NCI-H510A (cell line): ENCODE measurements at places on chromosomes 1 and 21.

- no peak for DNase-seq
These were observed 27.7 kb downstream of the PADI3 start for GRCh38 chr1:17276568-17276967.

DNA sequence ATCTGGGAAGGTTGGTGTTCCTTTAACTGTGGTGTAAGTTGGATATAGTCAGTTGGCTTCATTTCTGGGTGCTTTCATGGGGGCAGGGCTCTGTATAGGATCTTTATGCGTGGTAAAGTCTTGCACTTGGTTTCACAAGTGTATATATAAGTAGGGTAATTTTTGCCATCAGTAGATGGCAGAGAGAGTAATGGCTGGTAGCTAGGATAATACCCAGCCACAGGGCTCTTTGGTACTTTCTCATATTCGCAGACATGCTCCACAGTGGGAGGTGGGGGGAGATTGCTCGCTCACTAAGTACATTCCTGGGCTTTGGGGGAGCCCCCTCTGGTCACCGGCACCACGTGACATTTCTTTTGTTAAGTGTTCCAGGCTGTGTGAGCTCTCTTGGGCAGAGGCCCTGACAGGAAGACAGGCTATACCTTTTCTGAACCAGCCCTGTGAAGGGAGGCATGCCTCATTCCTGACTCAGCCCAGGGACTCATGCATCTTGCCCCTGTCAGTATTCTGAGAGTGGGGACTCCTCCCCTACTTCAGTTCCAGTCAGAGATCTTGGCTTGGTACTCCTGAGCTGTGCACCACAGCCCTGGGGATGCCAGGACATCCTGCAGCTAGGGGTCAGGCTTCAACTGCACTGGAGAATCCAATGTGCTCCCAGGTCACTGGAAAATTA is 37.6 kb downstream of the FCRL2 start:
- DNase-seq = no peak

DNA sequence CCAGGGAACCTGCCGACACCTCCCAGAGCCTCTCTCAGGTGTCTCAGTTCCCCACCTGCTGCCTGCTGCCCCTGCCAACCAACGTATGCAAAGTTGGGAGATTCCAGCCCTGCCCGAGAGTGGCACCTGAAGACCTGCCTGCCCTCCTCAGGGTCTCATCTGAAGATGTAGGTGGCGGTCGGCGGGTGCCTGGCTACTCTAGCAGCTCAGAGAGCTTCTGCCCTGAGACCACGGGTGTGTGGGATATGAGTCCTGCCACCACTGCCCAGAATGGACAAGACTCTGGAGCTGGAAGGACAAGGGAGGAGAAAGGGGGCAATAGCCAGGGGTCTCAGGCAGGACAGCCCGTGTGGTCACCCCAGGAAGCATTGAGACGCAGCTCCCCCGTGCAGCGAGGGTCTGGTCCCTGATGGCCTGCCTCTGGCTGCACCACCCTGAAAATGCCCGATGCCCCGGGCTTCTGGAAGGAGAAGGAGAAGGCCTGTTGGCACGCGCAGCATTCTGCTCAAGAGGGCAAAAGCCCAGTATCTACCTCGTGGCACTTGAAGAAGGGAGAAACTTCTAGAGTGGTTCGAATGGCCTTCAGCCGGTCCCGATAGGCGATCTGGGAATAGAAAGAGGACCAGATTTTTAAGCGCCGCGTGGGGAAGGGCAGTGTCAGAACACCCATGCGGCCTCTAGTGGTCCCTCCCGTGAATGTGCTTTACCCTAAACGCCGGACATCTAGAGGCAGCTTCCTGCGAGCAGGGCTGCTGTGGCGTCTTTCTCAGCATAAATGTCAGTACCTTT is 88.8 kb downstream of the STUM start:
- DNase-seq = no peak

- no peak for DNase-seq
These were observed 297.9 kb upstream of the GREM2 start for GRCh38 chr1:240909701-240910457.

DNA sequence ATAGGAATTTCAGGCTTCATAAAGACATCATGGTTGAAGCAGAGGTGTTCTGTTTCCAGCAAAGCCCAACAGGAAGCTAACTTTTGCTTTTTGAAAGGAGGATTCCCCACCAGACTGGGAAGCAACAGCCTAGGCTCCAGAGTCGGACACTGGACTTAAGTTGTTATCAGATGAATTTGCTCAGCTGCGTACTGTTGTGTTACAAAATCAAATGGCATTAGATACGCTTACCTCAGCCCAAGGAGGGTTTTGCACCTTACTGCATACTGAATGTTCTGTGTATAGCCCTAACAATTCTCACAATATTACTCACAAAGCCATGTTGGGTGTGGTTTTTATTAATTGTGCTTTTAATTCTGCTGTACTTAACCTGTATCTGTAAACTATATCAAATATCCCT is 547 bp upstream of the CHIA start:
- no peak for DNase-seq

DNA sequence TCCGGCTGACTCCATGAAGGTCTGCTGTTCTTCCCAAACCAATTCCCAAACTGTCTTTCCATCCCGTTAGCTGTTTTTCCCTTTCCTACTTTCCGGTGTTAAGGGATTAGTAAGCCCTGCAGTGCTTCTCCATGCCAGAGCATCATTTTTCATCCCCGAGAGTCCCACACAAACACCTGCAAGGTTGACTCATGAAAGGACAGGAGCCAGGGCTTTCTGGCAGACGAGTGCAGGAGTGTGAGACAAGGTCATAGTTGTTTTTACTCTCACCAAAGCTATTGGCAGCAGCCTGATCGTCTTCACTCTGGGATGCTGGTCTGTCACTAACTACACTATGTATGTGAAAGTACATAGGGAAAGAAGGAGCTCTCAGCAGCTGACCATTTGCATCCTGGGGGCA is 10.2 kb upstream of the BECN2 start:
- DNase-seq = no peak

DNA sequence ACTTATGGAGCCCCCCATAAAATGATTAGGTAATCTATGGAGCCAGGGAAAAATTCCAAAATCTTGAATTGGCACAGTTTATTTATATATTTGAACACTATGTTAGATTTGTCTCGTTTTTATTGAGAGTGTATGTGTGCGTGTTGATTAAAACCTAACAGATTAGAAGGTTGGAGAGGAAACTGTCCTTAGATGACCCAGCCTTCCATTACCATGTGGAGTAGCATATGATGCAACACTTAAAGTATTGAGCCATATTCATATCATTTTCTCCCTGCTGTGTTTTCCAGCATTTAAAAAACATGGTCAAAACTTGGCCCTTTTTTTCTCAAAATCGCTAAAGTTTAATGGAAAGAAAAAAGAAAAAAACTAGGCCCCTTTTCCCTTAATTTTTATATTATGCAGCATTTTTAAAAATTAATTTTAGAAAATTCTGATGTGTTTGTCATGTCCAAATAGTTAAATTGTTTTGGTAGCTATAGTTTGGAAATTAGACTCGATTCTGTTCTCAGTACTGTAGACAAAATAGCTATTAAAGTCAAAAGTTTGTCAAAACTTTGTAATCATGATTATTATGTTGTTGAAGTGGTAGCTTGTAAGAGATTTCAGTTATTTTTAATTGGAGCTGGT is 2.3 kb downstream of the LRRC8D start:
- no peak for DNase-seq

- no peak for DNase-seq
These were observed 579.2 kb upstream of the RGS18 start for GRCh38 chr1:191579019-191579418.

GRCh38 chr21:44370786-44371410 is 17.5 kb downstream of the TRPM2 start:
- DNase-seq = no peak

GRCh38 chr1:209652873-209653401 is 712 bp upstream of the LAMB3 start:
- DNase-seq = peak; percentile 79

DNA sequence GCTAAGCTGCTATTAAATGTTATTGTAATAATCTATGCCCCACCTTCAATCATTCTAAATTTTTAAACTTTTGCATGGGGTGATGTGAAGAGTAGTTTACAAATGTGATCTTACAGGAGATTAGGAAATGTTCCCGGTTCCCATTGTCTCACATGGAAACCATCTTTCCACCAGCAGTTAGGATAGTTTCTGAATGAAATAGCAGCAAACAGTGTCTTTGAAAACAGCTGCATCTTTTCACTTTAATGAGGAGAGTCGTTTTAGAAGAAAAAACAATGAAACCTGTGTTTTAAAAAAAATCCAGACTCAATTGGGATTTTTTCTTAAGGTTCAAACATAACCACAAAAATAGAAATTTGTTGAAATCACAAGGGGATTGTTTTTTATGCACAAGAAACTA is 134.2 kb downstream of the TLR5 start:
- no peak for DNase-seq

- no peak for DNase-seq
These were observed 80.9 kb downstream of the PCBP3 start for GRCh38 chr21:45724345-45724961.

- no peak for DNase-seq
These were observed 115.5 kb downstream of the NMNAT2 start for GRCh38 chr1:183302452-183303322.

DNA sequence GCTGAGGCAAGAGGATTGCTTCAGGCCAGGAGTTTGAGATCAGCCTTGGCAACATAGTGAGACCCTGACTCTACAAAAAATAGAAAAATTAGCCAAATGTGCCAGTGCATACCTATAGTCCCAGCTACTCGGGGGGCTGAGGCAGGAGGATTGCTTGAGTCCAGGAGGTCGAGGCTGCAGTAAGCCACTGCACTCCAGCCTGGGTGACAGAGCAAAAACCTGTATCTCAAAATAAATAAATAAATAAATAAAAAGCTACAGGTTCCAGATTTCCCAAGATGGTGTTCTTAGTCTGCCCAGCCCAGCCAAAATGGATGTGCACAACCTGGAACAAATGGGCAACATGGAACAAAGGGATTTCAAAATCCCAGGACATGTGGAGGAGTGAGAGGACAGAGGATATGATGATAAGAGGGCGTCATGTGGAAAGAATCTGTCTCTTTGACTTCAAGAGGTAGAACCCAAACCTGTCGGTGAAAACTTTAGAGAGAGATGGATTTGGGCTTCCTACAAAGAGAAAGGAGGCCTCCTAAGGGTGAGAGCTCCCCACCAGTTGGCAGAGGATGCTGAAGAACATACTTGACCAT is 3.2 kb downstream of the EDARADD start:
- no peak for DNase-seq

DNA sequence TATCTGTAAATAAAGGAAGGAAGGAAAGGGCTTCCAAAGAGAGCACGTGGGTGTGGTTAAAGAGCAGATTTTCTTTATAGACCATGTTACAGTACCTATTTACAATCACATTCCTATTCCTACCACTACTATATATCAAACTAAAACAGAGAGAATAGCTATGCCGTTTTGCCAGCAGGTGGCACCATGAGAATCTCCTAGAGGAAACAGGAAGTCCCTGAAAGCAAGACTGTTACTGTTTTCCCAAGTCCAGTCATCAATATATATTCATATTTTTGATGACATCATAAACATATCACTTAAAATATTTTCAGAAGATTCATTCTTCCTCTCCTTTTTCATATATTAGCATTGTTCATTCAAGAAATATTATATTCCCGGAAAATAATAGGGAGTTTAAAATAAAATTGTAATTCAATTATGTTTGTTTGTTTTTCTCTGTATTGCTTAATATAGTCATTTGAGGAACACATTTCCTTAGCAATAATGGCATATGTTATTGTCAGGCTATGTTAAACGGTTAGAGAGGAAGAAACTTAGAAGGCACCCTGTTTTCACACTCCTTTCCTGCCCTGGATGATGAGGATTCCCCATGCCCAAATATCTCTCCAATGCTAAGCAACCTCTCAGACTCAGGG is 6.6 kb downstream of the CCDC190 start:
- DNase-seq = peak; percentile 38

DNA sequence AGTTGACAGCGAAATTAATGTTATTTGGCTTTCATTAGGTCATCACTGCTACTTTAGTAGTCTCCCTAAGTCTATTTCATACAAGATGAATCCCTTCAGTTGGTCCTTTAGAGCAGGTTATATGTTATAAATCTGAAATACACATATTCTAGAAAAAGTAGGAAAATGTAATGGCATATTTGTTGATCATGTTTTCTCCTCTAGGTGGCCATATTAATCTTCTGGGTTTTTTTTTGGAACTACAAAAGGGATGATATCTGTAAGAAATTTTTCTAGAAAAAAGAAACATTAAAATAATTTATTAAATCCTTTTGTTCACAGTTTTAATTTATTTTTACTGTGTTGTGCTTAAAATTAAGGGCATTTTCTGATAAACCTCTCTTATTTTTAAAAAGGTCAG is 87.9 kb downstream of the SYT14 start:
- DNase-seq = no peak

DNA sequence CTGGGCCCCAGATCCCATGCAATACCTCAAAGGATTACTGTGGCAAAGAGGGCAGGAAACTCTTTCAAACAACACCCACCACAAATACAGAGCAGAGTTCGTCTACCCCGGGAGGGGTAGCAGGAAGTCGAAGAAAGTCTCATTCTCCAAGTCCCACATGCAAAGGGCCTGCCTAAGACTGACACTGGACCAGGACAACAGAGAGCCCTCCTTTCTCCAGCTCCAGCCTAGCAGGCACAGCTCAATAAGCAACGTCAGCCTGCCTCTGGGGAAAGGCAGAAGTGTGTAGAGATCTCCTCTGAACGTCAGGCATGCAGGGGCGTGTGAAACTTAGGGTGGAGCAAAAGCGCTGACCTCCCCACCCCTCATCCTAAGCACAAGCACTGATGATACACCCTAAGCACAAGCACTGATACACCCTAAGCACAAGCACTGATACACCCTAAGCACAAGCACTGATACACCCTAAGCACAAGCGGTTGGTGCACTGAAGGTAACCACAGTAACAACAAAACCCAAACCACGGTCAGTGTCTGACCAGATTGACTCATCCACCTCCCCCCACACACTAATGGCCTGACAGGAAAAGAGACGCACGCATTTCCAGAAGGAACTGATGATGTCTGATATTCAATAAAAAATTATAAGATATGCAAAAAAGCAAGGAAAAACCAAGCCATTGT is 1.3 kb downstream of the KRTAP12-3 start:
- DNase-seq = no peak

- peak; percentile 93 for DNase-seq
These were observed 12.2 kb upstream of the RGS16 start for GRCh38 chr1:182616130-182617013.

DNA sequence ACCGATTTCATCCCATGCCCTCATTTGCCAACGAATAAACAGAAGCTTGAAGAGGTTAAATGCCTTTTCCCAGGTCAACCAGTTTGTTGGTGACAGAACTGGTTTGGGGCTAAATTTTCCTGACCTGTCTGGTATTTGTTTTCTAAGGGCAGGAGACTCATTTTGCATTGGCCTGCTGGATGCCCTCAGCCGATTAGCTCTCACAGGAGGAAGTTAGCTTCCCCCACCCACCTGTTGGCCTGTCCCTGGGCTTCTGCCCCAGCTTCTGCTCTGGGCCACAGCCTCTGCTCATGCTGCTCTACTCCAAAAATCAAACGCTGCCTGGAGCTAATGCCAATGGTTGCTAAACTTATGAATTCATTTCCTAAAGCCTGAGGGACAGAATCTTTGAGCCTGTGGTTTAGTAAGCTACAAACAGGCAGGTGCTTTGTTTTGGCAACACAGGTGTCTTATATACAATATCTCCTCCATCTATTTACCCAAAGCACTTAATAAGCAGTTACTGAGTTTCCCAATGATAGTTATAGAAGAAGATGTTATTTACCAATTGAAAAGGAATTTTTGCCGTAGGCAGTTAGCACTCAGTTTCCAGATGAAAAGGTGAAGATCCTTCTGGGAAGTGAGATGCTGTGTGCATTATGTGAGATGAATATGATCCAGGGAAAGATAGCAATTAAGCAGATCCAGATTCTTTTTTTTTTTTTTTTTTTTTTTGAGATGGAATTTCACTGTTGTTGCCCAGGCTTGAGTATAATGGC is 82.3 kb downstream of the TM2D1 start:
- DNase-seq = no peak

GRCh38 chr1:229411434-229412055 is 22.3 kb downstream of the ACTA1 start:
- DNase-seq = no peak
